Hair follicle dermal papilla cell (primary cell): ENCODE measurements at places on chromosomes 3 and 15. TPM values are rescaled to one million over a fixed set of nuclear protein-coding genes. Genes with fewer than 3 reads are reported as not detected.

ZNF619 gene
- total RNA-seq = 8.0 and 8.9 TPM in 2 replicates

NAALADL2 gene
- 19.9 and 30.5 TPM in 2 replicates for total RNA-seq

GOLGA6D gene
- under 0.01 TPM in 1 of 2 replicates, not detected in the other for total RNA-seq

CTXN2 gene
- not detected in 2 replicates for total RNA-seq

GNAT1 gene
- not detected in 2 replicates for total RNA-seq

U2SURP gene
- total RNA-seq = 65.7 and 69.6 TPM in 2 replicates
